ENCODE measurements at places on chromosomes 6 and 20. TPM values are rescaled to one million over a fixed set of nuclear protein-coding genes. Genes with fewer than 3 reads are reported as not detected.

- no peaks in the 10 kb centered on the region for H3K27me3 ChIP-seq
- no peaks in the 10 kb centered on the region for H3K36me3 ChIP-seq
- no peak overlapping the region for H3K4me3 ChIP-seq
- DNase-seq: no peak
- no peak overlapping the region for H3K27ac ChIP-seq
Measured at GRCh38 chr20:18853946-18854646, 40.5 kb downstream of the SCP2D1 start.

DNA sequence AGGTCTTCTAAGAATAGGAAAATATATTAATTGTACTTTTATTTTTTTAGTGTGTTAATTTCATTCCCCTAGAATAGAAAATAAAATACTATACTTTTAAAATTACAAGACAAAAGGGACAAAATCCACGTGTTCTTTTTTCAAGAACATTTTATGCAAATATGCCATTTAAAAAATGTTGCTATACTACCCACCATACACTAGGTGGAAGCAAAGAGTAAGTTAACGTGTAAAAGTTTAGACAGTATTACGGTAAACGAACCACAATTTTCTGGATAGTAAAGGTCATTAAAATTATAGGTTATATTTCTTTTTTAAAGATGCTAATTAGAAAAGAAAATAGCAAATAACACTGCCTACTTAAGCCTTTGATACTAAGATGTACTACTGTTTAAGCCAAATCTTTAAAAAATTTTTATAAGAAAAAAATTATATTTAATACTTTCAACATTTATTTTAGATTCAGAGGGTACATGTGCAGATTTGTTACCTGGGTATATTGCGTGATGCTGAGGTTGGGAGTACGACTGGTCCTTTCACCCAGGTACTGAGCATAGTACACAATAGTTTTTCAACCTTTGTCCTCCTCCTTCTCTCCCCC, 287.6 kb downstream of the PHF3 start:
- H3K36me3 ChIP-seq: no peaks in the 10 kb centered on the region
- no peaks in the 10 kb centered on the region for H3K27me3 ChIP-seq
- DNase-seq: no peak
- no peaks in the 10 kb centered on the region for H3K4me1 ChIP-seq

PGBD1 gene
- 1.2 TPM for total RNA-seq

- DNase-seq: no peak
- H3K27ac ChIP-seq: no peak overlapping the region
- no peak overlapping the region for H3K4me3 ChIP-seq
- H3K36me3 ChIP-seq: no peaks in the 10 kb centered on the region
- H3K27me3 ChIP-seq: no peaks in the 10 kb centered on the region
Measured at GRCh38 chr6:37931066-37931465, 111.5 kb downstream of the ZFAND3 start.

DNA sequence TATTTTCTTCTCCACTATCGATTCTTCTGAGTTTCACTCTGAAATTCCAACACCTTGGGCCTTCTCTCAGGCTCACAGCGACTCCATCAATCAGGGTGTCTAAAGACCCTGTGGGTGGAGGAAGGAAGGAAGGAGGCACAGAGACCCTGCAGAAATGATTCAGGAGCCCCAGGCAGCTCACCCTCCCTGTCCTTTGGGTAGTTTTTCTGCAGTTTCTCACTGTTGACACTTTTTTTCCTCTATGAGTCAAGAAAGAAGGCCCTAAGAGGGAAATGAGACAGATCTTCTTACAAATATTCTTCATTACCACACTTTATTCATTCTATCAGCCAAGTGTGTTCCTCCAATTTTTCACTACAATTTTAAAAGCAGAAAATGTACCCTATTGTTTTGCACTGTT, 34.2 kb upstream of the TBXT start:
- H3K27ac ChIP-seq: no peak overlapping the region
- peaks cover 5% of the 10 kb centered on the region for H3K27me3 ChIP-seq
- no peak overlapping the region for H3K4me3 ChIP-seq
- H3K36me3 ChIP-seq: no peaks in the 10 kb centered on the region
- no peaks in the 10 kb centered on the region for H3K4me1 ChIP-seq

GRCh38 chr6:71488186-71488585, 199.6 kb downstream of the OGFRL1 start:
- no peak overlapping the region for H3K4me3 ChIP-seq
- no peaks in the 10 kb centered on the region for H3K27me3 ChIP-seq
- H3K27ac ChIP-seq: no peak overlapping the region
- H3K36me3 ChIP-seq: no peaks in the 10 kb centered on the region
- DNase-seq: no peak
- H3K4me1 ChIP-seq: no peaks in the 10 kb centered on the region

DNA sequence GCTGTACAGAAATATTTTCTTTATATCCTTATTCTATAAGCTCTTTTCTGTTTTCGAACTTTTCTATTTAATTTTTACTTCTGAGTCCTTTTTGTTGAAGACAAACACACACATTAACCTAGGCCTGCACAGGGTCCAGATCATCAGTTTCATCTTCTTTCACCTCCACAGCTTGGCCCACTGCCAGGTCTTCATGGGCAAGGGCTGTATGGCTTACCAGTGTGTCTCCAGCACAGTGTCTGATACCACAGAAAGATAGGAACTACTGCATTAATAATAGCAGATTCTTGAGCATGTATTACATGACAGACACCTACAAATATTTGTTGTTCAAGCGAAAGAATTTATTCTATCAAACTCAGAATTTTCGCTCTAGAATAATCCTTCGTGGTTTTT, 24.4 kb downstream of the QKI start:
- no peaks in the 10 kb centered on the region for H3K27me3 ChIP-seq
- H3K36me3 ChIP-seq: no peaks in the 10 kb centered on the region
- H3K4me3 ChIP-seq: peak overlapping the region; percentile 2
- H3K27ac ChIP-seq: peak overlapping the region; percentile 59

DNA sequence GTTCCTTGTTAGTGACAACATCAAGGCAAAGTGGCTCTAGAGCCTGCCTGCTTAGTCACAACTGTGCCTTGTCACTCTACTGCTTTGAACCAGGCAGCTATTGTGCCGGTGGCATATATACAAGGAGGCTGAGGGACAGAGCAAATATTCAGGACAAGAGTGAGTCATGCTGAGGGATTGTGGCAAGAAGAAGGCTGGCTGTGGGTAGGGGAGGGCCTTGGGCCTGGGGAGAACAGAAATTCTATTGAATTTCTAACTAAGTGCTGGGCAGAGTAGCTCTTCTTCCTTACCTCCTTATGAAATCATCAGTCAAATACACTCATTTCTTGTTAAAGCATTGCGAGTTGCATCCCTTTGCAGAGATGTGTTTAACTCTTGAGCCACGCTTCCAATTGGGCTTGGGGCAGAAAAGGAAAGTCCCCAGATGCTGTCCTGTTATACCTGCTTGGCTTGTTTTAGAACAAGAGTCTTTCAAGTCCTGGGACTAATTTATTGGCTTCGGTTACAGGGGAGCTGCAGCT, 59.7 kb downstream of the PFDN4 start:
- DNase-seq: no peak
- H3K27me3 ChIP-seq: no peaks in the 10 kb centered on the region
- no peak overlapping the region for H3K27ac ChIP-seq
- no peak overlapping the region for H3K4me3 ChIP-seq

PDYN gene
- not detected for total RNA-seq

FAM229B gene
- total RNA-seq: 12.4 TPM

- no peaks in the 10 kb centered on the region for H3K27me3 ChIP-seq
- H3K27ac ChIP-seq: no peak overlapping the region
- no peak overlapping the region for H3K4me3 ChIP-seq
- H3K36me3 ChIP-seq: peaks cover 4% of the 10 kb centered on the region
- DNase-seq: no peak
Measured at GRCh38 chr20:9134346-9134745, 65.5 kb downstream of the PLCB4 start.

DNA sequence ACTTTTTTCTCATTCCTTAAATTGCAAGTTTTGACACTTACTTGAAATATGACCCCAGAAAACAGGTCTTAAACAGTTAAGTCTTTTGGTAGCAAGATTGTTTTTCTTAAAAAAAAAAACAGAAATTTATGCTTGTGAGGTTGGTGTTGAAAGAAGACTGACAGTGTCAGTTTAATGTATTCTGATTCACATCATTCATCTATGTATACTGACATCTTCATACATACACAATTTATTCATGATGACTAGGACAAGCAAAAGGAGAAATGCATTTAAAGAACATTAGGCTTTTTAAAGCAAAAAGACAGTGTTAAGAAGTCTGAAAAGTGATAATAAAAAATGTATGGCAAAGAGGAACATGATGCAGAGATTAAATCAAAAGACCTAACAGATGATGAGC, 27.0 kb downstream of the MCHR2 start:
- H3K27me3 ChIP-seq: no peaks in the 10 kb centered on the region
- H3K27ac ChIP-seq: no peak overlapping the region
- H3K36me3 ChIP-seq: no peaks in the 10 kb centered on the region
- no peaks in the 10 kb centered on the region for H3K4me1 ChIP-seq
- DNase-seq: no peak

DNA sequence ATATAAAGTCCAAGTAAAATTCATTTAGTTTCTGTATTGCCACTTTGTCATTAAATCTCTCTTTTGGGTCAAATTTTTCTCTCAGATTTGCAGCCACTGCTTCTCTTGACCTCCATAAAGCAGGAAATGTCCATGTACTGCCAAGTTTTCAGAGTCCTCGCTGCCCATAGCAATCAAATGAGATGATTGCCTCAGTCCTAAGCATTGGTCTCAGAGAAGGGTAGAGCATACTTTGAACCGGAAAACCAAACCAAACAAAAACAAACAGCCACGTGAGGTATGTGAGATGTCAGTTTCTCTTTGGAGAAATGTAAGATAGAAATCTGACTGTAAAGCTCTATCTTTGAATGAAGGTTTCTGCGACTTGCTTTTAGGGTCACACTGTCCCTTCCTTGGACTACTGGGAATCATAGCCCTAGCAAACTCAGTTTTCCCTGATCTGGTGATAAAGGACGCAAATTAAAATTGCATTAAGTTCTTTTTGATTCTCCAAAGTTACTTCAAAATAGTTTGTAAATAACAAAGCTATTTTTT, 505.4 kb upstream of the CITED2 start:
- H3K27ac ChIP-seq: no peak overlapping the region
- H3K36me3 ChIP-seq: no peaks in the 10 kb centered on the region
- H3K4me3 ChIP-seq: no peak overlapping the region
- DNase-seq: no peak
- H3K4me1 ChIP-seq: peaks cover 25% of the 10 kb centered on the region

QKI gene
- total RNA-seq: 275 TPM

- no peaks in the 10 kb centered on the region for H3K4me1 ChIP-seq
- H3K4me3 ChIP-seq: no peak overlapping the region
- H3K36me3 ChIP-seq: no peaks in the 10 kb centered on the region
Measured at GRCh38 chr6:6505111-6505510, 83.4 kb upstream of the LY86 start.

SIRPB1 gene
- 1.2 TPM for total RNA-seq

GRCh38 chr20:46058599-46059281, 29.7 kb downstream of the SLC12A5 start:
- H3K36me3 ChIP-seq: peaks cover 8% of the 10 kb centered on the region
- peaks cover 9% of the 10 kb centered on the region for H3K4me1 ChIP-seq
- H3K4me3 ChIP-seq: peak overlapping the region; percentile 29
- no peaks in the 10 kb centered on the region for H3K27me3 ChIP-seq
